Metanephros (tissue), 2 donors: ENCODE measurements at places on chromosomes 7 and 10. TPM values are rescaled to one million over a fixed set of nuclear protein-coding genes. Genes with fewer than 3 reads are reported as not detected.

FAM20C gene
- 67.1 TPM for total RNA-seq

SPDYE1 gene
- total RNA-seq: not detected

CDC123 gene
- 86.2 TPM for total RNA-seq

GIMAP6 gene
- 18.9 TPM for total RNA-seq

SOSTDC1 gene
- total RNA-seq: 28.8 TPM

CHAT gene
- total RNA-seq: not detected

MMD2 gene
- not detected for total RNA-seq

WNT2 gene
- 0.47 TPM for total RNA-seq

VWDE gene
- 3.1 TPM for total RNA-seq

CDH23 gene
- total RNA-seq: 6.7 TPM

GFRA1 gene
- total RNA-seq: 43.8 TPM

CHRM2 gene
- 4.8 TPM for total RNA-seq

NXPH1 gene
- 0.23 TPM for total RNA-seq

NRCAM gene
- total RNA-seq: 17.8 TPM

RBM33 gene
- total RNA-seq: 58.4 TPM

ACBD7 gene
- 5.1 TPM for total RNA-seq

OR2A42 gene
- total RNA-seq: 0.06 TPM
